ENCODE measurements at places on chromosomes 7 and 10. TPM values are rescaled to one million over a fixed set of nuclear protein-coding genes. Genes with fewer than 3 reads are reported as not detected.

GRCh38 chr10:68043030-68043429 lies 32.1 kb downstream of the HERC4 start:
- no peak for DNase-seq

TMEM196 gene
- total RNA-seq: not detected

NPFFR1 gene
- total RNA-seq: not detected

GRCh38 chr7:142867398-142868187 lies 12.7 kb downstream of the EPHB6 start:
- DNase-seq: no peak

- no peak for DNase-seq
Measured at GRCh38 chr7:105473163-105473562, 48.9 kb downstream of the PUS7 start.

GRCh38 chr7:88291398-88292173 lies 15.1 kb downstream of the STEAP4 start:
- DNase-seq: no peak

CUZD1 gene
- total RNA-seq: not detected

PRPS1L1 gene
- not detected for total RNA-seq

DNA sequence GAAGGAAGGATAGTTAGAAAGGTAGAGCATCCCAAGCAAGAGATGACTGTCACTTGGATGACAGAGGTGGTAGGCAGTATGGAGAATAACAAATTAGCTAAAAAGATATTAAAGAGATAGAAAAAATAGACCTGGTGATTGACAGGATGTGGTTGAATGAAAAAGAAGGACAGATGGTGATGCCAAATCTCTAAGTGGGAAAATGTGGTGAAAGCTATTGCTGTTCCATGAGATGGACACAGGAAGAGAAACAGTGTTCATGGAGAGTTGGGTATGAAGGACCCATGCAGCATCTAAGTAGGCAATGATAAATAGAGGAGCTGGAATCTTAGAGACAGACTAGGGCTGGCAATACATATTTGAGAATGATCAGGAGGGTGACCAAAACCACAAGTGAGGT lies 30.7 kb downstream of the FAM13C start:
- no peak for DNase-seq

IL2RA gene
- total RNA-seq: not detected

DNA sequence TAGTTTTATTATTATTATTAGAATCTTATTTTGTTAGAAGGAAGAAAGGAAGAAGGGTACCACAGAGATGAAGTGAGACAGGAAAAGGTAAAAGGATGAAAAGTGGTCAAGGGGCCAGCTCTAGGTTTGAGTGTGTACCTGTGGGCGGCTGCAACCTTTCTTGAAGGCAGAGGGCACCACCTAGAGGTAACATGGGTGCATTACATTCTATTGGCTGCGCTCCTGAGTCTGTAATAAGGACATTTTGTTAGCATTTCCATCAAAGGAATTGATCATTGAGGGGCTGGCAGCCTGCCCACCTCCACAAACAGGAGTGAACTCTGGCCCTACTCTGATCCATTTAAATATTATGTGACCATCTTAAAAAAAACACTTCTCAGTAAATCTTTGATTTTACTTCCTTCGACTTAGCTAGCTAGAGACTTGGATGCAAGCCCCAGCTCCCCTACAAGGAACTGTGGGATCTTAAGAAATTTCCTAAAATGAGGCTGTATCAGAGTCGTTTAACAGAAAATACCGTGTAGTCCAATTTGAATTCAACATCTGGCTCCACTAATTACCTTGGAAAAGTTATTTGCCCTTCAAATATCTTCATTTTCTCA lies 610.4 kb downstream of the IPMK start:
- DNase-seq: no peak

- DNase-seq: peak; percentile 88
Measured at GRCh38 chr10:72260239-72260975, 13.3 kb upstream of the DDIT4 start.

GPR37 gene
- total RNA-seq: 1.6 TPM

DNA sequence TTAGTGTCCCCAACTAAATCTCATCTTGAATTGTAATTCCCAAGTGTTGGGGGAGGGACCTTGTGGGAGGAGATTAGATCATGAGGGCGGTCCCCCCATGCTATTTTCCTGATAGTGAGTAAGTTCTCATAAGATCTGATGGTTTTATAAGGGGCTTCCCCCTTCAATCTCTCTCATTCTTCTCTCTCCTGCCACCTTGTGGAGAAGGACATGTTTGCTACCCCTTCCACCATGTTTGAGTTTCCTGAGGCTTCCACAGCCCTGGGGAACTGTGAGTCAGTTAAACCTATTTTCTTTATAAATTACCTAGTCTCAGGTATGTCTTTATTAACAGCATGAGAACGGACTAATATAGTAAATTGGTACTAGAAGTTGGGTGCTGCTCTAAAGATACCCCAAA lies 365.6 kb downstream of the ANKRD7 start:
- no peak for DNase-seq

- DNase-seq: no peak
Measured at GRCh38 chr10:86191166-86191565, 175.4 kb downstream of the GRID1 start.

- DNase-seq: no peak
Measured at GRCh38 chr7:39184391-39184790, 206.7 kb downstream of the POU6F2 start.

DNA sequence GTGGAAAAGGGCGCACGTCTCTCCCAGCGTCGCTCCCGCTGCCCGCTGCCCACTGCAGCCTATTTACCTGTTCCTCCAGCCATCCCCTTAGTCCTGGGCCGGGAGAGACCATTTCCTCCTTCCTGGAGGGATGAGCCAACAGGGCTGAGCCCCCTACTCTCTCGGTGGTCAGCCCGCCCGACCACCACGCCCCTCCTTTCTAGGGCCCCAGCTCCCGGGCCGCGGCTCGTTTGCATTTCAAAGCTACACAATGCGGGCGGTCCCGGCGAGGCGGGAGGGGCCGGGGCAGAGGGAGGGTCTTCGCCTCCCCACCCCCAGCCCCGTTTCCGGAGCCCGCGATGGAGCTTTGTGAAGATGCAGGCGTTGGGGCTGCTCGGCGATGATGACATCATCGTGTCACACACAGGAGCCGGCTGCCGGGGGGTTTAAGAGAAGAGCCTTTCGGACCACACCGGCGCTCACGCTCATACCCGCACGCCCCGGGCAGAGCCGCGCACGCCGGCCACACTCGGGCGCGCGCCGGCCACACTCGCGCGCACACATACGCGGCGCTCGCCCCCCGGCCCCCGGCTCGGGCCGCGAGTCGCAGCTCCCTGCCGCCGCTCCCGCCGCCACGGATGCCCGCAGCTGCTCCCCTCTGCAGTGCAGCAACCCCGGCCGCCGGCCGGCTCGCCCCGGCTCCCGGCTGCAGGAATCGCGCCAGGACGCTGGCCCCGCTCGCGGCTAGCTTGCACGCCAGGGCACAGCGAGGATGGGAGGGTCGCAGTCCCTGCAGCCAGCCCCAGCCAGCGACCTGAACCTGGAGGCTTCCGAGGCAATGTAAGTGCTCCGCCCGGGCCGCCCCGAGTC lies 107.7 kb upstream of the BTBD16 start:
- no peak for DNase-seq

FKBP6 gene
- not detected for total RNA-seq

DNA sequence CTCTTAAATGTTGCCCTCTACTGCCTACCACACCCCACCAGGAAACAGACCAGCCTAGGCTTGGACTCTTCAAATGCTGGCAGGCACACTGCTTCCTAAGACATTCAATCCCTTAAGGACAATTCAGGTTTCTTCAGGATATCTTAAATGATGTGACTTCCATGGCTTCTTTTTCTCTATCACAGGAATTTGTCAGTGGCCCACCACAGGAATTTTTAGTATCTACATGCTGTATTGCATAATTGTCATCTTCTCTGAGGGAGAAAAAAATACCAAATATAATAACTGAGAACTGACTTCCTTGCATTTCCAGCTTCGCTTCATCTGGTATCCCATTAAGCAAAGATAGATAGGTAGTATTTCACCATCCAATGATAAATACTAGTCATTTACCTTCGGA lies 129.3 kb downstream of the WNT2 start:
- DNase-seq: no peak

GRCh38 chr7:112596260-112596659 lies 115.5 kb downstream of the LSMEM1 start:
- DNase-seq: no peak

- no peak for DNase-seq
Measured at GRCh38 chr10:133379801-133380666, 972 bp downstream of the PAOX start.

XRCC2 gene
- total RNA-seq: 0.95 TPM

DNA sequence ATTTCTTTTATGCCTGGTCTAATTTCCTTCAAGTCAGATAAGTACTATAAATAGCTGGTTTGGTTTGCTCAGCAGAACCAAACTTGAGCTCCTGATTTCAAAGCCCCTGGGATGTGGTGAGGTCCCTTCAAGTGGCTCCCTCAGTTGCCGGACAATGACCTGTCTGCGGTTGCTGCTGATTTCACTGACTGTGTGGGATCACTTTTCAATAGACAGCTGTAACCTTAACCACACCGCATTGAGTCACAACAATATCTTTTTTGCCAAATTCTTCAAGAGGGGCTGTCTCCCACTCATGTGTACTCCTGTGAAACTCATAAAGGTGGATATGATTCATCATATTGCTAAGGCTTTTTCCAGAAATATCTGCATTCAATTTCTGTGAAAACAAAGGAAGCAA lies 23.1 kb upstream of the ITGA8 start:
- no peak for DNase-seq

GRCh38 chr10:62053860-62054259 lies 152.4 kb downstream of the ARID5B start:
- DNase-seq: no peak

DNA sequence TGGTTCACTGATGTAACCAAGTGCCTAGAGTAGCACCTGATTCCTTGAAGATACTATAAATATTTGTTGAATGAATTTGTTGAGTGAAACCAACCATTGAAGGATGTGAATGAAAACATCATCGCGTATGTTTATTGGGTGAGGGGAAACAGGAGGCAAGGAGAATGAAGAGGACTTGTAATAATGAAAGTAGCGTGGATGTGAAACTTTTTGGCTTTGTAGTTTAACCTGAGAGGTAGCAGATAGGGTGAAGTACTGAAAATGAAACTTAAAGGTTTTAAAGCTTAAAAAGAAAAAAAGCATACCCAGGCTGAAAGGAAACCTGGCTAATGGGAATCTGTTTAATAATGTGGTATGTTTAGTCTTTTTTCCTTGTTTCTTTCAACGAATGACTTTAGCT lies 5.2 kb downstream of the CCNY start:
- no peak for DNase-seq

LGI1 gene
- 0.27 TPM for total RNA-seq

GRCh38 chr7:67100956-67101361 lies 104.3 kb downstream of the TYW1 start:
- DNase-seq: no peak

- DNase-seq: no peak
Measured at GRCh38 chr7:127903892-127904669, 127.2 kb downstream of the LRRC4 start.

DNA sequence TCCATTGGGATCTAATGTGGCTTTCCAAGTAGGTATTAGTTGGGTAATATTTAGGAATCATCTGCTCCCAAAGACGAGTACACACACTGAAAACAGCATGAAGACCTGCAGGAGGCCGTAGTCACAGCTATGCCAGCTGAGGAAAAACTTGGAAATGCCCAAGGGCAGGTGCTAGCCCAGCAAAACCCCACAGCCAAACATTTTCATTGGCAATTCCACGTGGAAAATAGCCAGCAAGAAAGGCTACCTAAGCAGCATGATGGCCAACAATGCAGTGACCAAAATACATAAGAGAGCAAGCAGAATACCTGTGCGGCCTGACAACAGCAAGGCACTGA lies 32.7 kb downstream of the DOCK4 start:
- DNase-seq: no peak

- DNase-seq: no peak
Measured at GRCh38 chr10:44311563-44312051, 73.3 kb downstream of the CXCL12 start.

PRKCQ gene
- 0.15 TPM for total RNA-seq

GRCh38 chr7:47380325-47381133 lies 201.4 kb downstream of the TNS3 start:
- DNase-seq: no peak

MXI1 gene
- total RNA-seq: 17.0 TPM

DNA sequence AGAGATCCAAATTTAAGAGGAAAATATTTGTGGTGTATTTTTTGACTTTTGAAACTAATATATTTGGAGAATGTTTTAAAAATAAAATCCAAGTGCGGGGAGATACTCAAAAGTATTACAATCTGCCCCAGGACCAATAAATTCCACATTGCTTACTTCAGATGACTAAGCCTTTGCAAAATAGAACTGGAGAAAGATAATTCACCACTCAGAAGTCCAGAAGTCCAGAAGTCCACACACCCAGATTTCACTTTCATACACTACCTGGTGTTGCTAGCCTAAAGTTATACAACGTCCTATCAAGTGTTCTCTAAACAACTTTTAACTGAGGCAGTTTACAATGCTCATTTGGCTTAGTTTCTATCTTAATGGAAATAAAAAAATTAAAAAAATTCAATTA lies 487.0 kb upstream of the SEMA3D start:
- no peak for DNase-seq

ZNF775 gene
- 4.3 TPM for total RNA-seq

CFAP69 gene
- total RNA-seq: 0.55 TPM

MSMB gene
- not detected for total RNA-seq

DNA sequence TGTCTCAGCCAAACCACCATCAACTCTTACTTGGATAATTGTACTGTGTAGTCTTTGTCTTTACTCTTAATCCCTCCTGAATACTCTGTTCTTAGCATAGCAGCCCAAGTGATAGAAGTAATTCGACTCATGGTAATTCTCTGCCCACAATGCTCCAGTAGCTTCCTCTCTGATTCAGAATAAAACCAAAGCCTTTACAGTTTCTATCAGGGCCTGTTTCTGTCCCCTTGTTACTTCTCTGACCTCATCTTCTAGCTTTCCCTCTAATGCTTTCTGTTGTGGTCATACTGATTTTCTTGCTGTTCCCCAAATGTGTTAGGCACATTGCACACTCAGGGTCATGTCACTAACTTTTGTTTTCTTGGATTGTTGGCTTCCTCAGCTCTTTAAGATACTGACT lies 8.0 kb downstream of the ZNF518A start:
- DNase-seq: no peak

- DNase-seq: no peak
Measured at GRCh38 chr10:43946445-43946844, 297.8 kb upstream of the ZNF32 start.

- DNase-seq: no peak
Measured at GRCh38 chr7:149764481-149765398, 8.6 kb downstream of the ZNF467 start.

DNA sequence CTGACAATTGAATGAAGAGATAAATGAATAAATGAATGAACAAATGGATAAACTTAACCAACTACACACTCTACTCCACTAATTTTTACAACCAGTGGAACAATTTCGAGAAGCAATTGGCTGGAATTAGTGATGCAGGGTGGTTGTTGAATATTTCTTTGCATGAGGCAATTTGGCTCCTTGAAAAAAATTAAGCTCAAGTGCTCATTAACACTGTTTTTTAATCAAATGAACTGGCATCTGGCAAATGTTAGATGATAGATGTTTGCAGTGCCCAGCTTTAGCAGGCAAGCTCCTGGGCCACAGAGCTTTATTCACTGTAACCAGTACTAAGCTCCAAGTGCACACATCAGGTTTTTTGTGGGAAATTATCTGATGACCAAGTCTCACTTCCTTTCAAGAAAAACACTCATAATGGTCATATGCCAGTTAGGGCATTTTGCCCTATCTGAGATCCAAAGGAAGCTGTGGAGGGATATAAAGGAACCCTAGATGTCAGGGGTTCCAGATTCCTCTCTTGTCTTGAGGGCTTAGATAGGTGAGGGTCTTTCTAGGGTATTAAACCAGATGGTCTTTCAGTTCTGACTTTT lies 16.4 kb upstream of the ADD3 start:
- no peak for DNase-seq

RBP4 gene
- total RNA-seq: 29.3 TPM

Data from chondrocyte (in vitro differentiated cells).